ENCODE measurements at places on chromosomes 13 and 19.
A peak's percentile ranks its signal among the peaks of the same experiment; 100 is the strongest.

- DNase-seq = no peak
Measured at GRCh38 chr13:20998649-20999415, 62.6 kb downstream of the LATS2 start.

GRCh38 chr19:14073925-14074838, 1.6 kb downstream of the MISP3 start:
- DNase-seq = peak; percentile 44

- DNase-seq = no peak
Measured at GRCh38 chr13:48492470-48493065, 40.3 kb downstream of the RCBTB2 start.

GRCh38 chr19:32104153-32104849, 241.1 kb upstream of the ZNF507 start:
- DNase-seq = no peak

DNA sequence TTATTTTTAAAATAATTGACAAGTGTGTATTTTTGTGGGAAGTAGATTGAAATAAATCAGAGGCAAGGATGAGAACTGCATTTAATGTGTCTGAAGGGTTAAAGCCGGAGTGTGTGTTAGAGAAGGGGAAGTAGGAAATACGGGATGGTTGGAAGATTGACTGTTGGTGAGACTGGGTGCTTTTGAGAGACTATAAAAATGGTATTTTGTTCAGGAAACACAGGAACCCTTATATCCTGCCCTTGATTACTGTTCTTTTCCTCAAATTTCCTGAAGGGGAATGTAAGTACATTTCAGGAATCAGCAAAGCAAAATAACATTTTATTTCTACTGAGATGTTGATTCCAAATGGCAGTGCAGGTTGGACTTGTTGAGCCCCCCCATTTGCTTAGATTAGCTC, 15.1 kb downstream of the IFT88 start:
- no peak for DNase-seq

- no peak for DNase-seq
Measured at GRCh38 chr19:1447944-1448343, 2.0 kb upstream of the APC2 start.

DNA sequence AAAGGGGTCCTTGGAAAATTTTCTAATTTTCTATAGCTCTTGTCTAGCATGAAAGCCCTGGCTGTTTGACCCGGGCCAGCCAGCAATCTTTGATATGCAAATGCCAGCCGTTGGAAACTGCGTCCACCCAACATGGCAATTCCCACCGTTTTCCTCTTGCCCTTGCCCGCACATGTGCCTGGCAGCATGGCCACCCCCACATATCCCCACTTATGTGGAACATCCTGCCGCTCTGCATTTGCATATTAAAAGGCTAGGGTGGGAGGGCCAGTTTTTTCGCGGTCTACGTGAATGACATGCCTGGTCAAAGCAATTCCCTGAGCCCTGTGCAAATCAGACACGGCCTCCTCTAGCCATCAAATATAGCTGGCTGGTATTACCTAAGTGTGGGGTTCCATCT, 110.3 kb upstream of the TDRD3 start:
- DNase-seq = no peak

GRCh38 chr19:46904114-46905060, 43.6 kb downstream of the ARHGAP35 start:
- no peak for DNase-seq

- peak; percentile 66 for DNase-seq
Measured at GRCh38 chr19:10713317-10713716, 4.6 kb upstream of the DNM2 start.

Data from NCI-H2171 treated with DMSO at 0.1 percent for 48 hours (cell line).